Motor neuron (in vitro differentiated cells): ENCODE measurements at places on chromosomes 7 and 10. TPM values are rescaled to one million over a fixed set of nuclear protein-coding genes. Genes with fewer than 3 reads are reported as not detected.

FBXL13 gene
- total RNA-seq, result 4.3 and 4.4 TPM in 2 replicates

SLC13A4 gene
- total RNA-seq, result 2.3 and 3.3 TPM in 2 replicates

OR2A42 gene
- 0.10 and 0.92 TPM in 2 replicates for total RNA-seq

SNX10 gene
- total RNA-seq, result 32.0 and 37.4 TPM in 2 replicates

PLA2G12B gene
- total RNA-seq, result 0.49 TPM in 1 of 2 replicates, not detected in the other

TET1 gene
- 22.4 and 23.2 TPM in 2 replicates for total RNA-seq

KCNH2 gene
- total RNA-seq, result 0.59 and 0.61 TPM in 2 replicates

LRRC4 gene
- 4.4 and 4.7 TPM in 2 replicates for total RNA-seq

APBB1IP gene
- total RNA-seq, result not detected in 2 replicates

AFAP1L2 gene
- total RNA-seq, result 52.4 and 111 TPM in 2 replicates

CACNB2 gene
- total RNA-seq, result 24.1 and 26.8 TPM in 2 replicates

ABCB1 gene
- total RNA-seq, result 5.6 and 6.3 TPM in 2 replicates

CNPY4 gene
- 43.4 and 46.0 TPM in 2 replicates for total RNA-seq

KIF11 gene
- 2.1 and 2.2 TPM in 2 replicates for total RNA-seq

OR13A1 gene
- 0.13 and 0.18 TPM in 2 replicates for total RNA-seq

FGFBP3 gene
- 11.0 and 11.6 TPM in 2 replicates for total RNA-seq

GRM3 gene
- total RNA-seq, result 0.19 TPM in 1 of 2 replicates, not detected in the other

A1CF gene
- total RNA-seq, result 0.38 and 0.52 TPM in 2 replicates

DMBT1 gene
- total RNA-seq, result 0.15 TPM in 1 of 2 replicates, not detected in the other

MPP7 gene
- 1.8 and 2.6 TPM in 2 replicates for total RNA-seq

CCSER2 gene
- total RNA-seq, result 11.2 and 13.1 TPM in 2 replicates

LLCFC1 gene
- not detected in 2 replicates for total RNA-seq

DGKI gene
- total RNA-seq, result 1.3 and 1.5 TPM in 2 replicates

SLC26A3 gene
- 0.21 TPM in 1 of 2 replicates, not detected in the other for total RNA-seq

PRR15 gene
- total RNA-seq, result 0.69 and 0.71 TPM in 2 replicates

TEX47 gene
- not detected in 2 replicates for total RNA-seq

HSPA12A gene
- 39.4 and 41.0 TPM in 2 replicates for total RNA-seq

TSPAN12 gene
- total RNA-seq, result 4.8 and 6.1 TPM in 2 replicates

DPCD gene
- total RNA-seq, result 45.0 and 52.5 TPM in 2 replicates

PAPSS2 gene
- 13.5 and 15.7 TPM in 2 replicates for total RNA-seq

CTTNBP2 gene
- total RNA-seq, result 13.7 and 24.2 TPM in 2 replicates

ZNF722 gene
- not detected in 2 replicates for total RNA-seq

EPHB4 gene
- total RNA-seq, result 49.9 and 50.5 TPM in 2 replicates

GIMAP8 gene
- total RNA-seq, result 0.05 and 0.11 TPM in 2 replicates

LEP gene
- total RNA-seq, result 0.21 TPM in 1 of 2 replicates, not detected in the other

ZNF727 gene
- total RNA-seq, result not detected in 2 replicates

BUD23 gene
- total RNA-seq, result 52.6 and 58.4 TPM in 2 replicates

CC2D2B gene
- total RNA-seq, result 1.1 and 1.5 TPM in 2 replicates

LRGUK gene
- 1.6 and 2.5 TPM in 2 replicates for total RNA-seq

TMEM184A gene
- total RNA-seq, result 0.32 and 0.57 TPM in 2 replicates
